ENCODE measurements at places on chromosomes 12 and 14.

DNA sequence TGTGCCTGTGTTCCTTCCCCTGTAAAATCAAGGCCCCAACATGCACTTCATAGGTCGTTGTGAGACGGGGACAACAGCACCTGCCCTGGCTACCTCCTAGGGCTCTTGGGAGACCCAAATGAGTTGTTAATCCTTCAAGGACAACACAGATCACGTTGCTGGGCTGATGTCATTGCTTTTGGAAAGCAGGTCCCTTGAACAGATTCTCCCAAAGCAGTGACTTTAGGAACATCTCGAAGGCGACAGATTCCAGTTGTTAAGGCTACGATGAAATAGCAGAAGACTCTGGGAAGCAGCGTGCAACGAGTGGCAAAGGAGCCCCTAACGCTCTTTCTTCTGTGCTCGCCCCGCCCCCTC is 26.2 kb upstream of the MAP1LC3B2 start:
- DNase-seq = no peak

GRCh38 chr14:22908601-22909000 is 10.3 kb downstream of the RBM23 start:
- no peak for DNase-seq

GRCh38 chr14:61560323-61560722 is 135.0 kb upstream of the HIF1A start:
- DNase-seq = no peak

- DNase-seq = no peak
These were observed 6.6 kb upstream of the KRT7 start for GRCh38 chr12:52226446-52226845.

- DNase-seq = peak; percentile 60
These were observed 177.2 kb upstream of the NPAS3 start for GRCh38 chr14:32761381-32761968.

GRCh38 chr12:56987551-56988053 is 18.7 kb downstream of the ZBTB39 start:
- DNase-seq = peak; percentile 68

DNA sequence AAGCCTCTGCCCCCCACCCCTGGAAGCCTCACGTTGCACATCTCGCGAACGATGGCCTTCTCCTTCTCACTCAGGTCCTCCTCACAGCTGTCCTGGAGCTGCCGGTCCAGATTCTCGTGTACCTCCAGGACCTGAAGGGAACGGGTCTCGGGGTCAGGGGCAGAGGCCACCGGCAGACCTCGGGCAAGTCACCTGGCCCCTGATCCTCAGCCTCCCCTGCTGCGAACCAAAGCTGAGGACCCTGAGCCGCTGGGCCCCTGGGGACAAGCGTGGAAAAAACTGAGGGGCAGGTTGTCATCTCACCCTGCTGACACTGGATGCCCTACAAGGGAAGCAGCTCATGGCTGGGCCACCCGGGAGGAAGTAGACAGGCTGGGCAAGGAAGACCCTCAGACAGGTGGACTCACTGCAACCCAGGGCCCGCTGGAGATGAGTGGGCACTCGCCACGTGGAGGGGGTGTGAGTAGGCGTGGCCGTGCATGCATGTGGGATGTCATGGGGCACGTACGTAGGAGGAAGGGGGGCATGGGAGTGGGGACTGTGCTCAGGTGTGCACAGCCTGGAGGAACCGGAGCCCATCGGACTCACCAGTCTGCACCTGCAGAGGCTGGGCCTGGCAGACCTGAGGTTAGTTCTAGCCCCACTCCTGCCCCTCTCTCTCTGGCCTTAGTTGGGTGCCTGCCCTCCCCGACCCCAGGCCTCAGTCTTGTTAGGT is 35.1 kb downstream of the CCNK start:
- DNase-seq = no peak

DNA sequence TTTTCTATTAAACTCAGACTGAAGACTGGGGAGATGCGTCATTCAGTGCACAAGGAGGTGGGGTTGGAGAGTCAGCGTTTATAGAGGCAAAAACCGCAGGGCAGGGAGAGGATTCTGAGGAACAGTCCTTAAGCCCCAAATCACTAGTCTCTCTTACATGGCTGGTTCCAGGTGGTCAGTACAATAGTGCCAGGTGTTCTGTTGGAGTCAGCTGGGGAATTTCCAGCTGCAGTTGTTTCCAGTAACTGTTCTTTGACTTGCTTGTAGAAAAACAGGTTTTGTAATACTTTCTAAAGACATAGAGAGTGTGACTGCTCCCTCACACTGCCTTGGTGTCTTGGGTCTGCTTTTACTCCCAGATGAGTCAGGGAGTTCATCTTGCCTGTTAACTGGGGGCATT is 192.2 kb downstream of the TMTC3 start:
- DNase-seq = peak; percentile 47

- DNase-seq = no peak
These were observed 190.0 kb downstream of the BMP4 start for GRCh38 chr14:53766601-53767000.

- peak; percentile 33 for DNase-seq
These were observed 895 bp upstream of the CCDC88C start for GRCh38 chr14:91418387-91419043.

GRCh38 chr14:31660191-31660590 is 99.0 kb downstream of the NUBPL start:
- DNase-seq = no peak

DNA sequence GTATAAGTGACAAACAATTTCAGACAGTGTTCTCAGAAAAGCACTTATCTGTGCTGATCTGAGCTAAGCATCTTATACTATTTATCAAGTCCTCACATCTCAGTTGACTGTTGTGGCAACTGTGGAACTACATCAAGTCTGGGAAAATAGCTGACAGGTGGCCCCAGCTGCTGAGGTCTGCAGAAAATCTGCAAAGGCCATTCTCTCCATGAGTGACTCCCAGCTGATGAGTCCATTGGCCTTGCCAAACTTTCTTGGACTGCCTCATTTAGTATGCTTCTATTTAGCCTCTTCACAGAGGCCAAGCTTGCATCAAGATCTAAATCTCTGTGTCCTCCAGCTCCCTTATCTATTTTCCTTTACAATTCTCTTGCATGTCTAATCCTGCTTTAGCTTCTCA is 174.5 kb upstream of the RBM19 start:
- no peak for DNase-seq

- DNase-seq = no peak
These were observed 301.6 kb downstream of the PCNX1 start for GRCh38 chr14:71208702-71209357.

DNA sequence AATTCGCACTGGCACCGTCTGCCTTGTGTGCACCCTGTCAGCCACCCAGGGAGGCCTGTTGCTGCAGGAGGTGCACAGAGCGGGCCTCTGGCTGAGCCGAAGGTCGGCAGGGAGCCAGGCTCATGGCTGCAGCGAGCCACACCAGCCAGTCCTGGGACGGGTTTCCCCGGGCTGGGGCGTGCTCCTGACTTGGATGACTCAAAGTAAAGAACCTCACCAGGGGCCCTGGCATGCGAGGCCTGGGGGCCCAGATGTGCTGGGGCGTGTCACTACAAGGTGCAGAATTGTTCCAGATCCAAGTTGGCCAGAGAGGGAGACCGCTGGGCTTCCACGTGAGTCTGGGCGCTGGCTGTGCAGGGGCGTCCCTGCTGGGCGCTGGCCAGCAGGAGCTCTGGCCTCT is 34.5 kb downstream of the FBRSL1 start:
- DNase-seq = no peak

DNA sequence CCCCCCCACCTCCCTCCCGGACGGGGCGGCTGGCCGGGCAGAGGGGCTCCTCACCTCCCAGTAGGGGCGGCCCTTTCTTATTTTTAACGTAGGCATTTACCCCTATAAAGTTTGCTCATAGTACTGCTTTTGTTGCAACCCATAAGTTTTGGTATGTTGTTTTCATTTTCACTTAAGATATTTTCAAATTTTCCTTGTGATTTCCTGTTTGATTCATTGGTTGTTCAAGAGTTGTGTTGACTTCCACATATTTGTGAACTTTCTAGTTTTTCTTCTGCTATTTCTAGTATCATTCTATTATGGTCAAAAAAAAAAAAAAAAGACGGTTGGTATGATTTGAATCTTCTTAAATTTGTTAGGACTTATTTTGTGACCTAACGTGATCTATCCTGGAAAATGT is 6.5 kb downstream of the NOXRED1 start:
- DNase-seq = no peak

DNA sequence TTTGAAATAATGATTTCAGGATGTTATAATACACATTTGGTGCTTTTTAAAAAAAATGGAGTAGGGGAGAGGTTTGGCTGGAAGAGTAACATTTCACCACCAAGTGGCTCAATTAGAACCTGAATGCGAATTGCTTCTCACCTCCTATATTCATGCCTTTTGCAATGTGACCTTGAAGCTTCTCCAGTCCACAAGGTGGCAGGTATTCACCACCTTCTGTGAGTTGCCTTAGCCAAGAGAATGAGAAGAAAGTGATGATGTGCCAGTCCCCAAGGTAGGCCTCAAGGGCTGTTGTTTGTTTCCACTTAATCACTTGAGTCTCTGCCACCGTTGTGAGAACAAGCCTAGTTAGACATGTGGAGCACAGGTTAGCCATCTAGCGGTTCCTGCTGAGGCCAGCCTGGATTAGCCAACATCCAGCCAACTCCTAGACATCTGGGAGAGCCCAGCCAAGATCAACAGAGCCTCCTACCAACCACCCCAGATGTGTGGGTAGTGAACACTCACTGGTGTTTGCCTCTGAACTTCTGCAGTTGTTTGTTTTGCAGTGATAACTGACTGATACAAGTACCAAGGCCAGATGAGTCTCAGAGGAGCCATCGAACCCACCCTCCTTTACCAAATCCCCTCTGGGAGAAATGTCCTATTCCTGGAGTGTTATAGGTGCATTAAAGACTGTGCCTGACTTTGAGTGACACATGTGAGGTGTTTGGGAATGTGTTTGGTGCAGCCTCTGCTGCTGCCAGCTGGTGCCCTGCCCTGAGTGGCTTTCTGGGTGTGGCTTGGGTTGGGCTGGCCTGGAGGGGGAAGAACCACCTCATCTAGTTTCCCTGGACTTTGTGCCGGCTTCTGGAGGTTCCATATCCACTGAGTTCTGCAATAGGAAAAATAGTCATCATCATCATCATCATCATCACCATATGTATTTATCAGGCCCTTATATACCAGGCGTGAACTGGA is 132.5 kb upstream of the RFLNA start:
- DNase-seq = no peak

DNA sequence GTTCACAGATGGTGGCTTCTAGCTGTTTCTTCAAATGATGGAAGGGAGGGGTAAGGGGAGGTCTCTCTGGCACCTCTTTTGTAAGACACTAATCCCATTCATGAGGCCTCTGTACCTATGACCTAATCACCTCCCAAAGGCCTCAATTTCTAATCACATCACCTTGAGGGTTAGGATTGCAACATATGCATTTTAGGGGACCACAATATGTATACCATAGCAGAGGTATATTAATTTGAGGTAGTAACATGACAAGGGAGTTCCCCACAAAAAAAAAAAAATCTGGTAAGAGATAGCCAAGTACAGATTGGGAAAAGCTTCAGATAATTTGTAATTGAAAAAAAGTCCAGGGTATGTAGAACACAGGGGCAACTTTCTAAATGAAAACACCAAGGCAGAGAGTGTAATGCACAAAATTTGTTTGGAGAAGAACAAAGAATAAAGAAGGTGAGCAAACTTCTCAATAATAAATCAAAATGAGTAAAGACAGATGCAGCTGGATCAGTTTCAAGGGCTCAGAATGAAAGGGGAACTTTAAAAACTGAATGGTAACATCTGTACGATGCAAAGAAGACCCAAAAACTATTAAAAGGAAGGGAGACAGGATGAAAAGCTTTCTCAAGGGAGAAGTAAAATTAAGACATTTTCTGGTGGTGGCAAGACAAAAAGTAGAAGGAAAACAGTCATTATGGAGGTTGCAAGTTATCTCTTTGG is 125.5 kb upstream of the DCN start:
- DNase-seq = no peak

DNA sequence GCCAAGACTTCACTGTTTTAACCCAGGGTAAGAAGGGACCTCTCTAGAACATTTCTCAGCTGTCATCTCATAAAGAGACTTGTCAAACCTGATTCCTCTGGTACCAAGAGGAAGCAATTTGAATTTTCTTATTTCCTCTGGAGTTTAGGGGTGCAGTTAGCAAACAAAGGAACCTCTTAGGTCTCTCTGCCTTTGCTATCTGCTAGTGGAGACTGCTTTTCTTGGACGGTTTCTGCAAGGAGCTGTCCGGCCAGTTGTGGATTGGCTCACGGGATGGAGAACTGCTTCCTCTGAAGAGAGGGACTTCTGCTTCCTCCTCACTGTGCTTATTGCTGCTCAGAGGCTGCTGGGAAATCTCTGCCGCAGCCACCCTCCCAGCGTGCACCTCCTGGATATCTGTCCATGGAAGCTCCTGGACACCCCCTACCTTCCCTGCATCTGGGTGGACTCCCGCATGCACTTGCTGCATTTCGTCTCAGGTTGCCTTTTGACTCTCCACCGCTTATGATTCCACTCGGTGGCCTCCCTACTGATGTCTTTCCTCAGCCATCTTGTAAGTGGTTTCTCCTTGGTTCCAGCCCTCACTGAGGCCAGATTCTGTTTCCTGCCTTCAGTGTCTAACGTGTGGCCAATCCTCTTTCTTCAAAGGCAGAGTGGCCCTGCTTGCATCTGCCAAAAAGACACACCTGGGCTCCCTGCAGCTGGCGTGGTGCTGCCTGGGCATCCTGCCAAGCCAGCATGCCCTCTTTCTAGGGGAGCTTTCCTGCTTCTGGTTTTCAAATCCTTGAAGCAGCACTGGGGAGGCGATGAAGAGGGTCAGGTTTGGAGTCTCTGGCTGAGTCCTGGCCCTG is 187.3 kb downstream of the CHST11 start:
- no peak for DNase-seq

- DNase-seq = no peak
These were observed 6.6 kb downstream of the FGF6 start for GRCh38 chr12:4438834-4439596.

DNA sequence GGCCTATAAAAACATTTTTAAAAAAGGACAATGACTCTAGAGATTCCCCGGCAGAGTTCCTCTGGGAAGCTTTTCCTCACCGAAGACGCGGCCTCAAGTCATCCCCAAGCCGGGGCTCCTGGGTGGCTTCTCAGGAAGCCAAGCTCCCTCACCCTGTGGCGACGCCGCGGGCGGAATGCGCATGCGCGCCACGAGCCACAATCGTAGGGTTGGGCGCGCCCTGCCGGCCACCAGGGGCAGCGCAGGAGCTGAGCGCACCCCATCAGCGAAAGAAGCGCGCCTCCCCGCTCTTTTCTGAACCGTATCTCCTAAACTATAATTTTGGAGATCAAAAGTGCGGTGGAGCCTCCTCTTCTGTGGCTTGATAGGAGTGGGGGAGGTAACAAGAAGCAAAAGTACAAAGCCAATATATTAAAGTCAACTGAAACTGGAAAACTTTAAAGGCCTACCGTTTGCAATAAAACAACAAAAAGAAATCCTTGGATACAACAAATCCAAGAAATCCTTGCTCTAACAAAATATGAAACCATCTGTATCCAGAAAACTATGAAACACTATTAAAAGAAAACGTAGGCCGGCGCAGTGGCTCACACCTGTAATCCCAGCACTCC is 17.4 kb upstream of the CHFR start:
- DNase-seq = no peak
